Inflammatory macrophage treated with lipopolysaccharide for 1 hour (primary cell): ENCODE measurements at places on chromosomes 3 and 15.

DNA sequence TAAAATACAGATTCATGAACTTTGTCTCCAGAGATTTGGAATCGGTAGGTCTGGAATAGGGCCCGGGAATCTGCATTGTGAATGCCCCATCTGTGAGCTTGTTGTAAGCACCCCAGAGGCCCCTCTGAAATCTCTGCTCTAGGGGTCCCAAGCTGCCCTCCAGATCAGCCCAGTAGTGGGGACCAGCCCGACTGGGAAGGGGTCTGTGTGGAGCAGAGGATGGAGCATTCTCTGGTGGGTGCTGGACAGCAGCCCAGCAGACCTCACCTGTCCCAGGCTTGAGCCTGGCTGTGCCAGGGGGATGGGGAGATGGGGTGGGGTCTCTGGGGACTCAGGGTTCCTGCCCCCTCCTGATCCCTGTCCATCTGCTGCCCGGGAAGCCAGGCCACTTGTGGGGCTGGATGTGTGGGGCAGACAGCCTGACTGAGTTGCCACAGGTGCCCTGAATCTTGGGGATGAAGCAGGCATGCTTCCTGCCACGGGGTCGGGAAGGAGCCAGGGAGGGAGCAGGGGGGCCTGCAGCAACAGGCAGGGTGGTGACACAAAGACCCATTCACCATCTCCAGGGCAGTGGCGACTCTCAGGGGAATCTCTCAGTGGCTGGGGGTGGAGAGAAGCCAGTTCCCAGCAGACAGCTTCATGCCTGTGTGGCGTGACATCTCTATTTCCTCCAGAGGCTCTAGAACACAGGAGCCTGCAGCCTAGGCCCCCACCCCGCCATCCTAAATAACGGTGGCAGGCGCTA lies 99.3 kb downstream of the WNT7A start:
- DNase-seq = no peak

DNA sequence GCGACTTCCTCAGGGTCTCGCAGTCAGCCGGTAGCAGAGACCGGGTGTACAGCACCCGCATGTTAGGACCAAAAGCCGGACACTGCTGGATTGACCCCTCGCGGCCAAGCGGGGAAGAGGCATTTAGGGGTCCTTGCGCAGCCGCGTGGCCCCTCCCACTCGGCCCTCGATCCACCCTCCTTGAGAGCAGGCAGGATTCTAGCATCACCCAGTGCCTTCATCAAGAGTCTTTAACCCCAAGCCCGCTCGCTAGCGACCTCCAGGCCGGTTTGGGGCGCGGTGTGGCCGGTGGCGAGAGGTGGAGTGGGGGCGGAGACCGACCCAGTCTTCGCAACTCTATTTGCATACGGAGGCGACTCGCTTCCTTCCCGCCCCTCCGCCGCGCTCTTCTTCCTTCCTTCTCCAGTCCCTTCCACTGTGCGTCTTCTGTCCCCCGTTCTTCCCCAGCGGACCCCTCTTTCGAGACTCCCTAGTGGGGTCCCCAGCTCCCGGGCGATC lies at the start of gene ST6GAL1:
ST6GAL1 (plus strand) TSS at position 384 of the 498 bp plus-strand sequence. CDS start 112,178 bp downstream, outside the sequence.
- DNase-seq = peak; percentile 64

- no peak for DNase-seq
Measured at GRCh38 chr3:114816052-114816451, 331.0 kb downstream of the ZBTB20 start.

- no peak for DNase-seq
Measured at GRCh38 chr3:23959135-23959900, 14.2 kb downstream of the NR1D2 start.

- no peak for DNase-seq
Measured at GRCh38 chr3:45199837-45200648, 26.0 kb downstream of the TMEM158 start.

DNA sequence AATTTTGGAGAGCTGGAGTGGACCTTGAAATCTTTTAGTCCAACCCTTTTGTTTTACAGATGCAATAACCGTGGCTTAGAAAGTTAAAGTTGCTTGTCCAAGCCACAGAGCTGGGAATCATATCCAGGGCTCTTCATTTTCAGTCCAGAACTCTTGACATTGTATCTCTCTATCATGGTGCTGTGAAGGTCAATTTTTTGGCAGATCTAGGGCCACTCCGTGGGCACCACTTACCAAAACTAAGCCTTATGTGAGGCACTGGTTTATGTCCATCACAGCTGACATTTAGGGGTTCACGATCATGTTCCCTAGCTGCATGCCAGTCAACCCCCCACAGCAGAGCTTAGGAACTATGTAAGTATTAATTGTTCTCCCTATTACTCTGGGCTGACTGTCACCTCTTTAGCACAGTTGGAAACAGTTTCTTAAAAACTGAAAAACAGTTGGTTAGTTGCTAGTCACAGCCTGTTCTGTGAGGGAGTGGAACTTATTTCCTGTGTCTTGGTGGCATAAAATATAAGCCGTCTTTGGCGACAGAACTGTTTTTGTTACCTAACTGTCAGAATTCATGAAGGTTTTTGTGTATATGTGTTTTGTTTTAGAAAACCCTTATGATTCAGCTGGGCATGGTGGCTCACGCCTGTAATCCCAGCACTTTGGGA lies 189.6 kb upstream of the UMPS start:
- DNase-seq = no peak

- DNase-seq = no peak
Measured at GRCh38 chr3:143184099-143184498, 64.5 kb downstream of the CHST2 start.

- peak; percentile 54 for DNase-seq
Measured at GRCh38 chr15:70284438-70285214, 186.9 kb upstream of the TLE3 start.
